Neuronal stem cell (in vitro differentiated cells): ENCODE measurements at places on chromosomes 13 and 19.
A peak's percentile ranks its signal among the peaks of the same experiment; 100 is the strongest.

- no peak for DNase-seq
Measured at GRCh38 chr13:27044837-27045570, 126.6 kb downstream of the USP12 start.

DNA sequence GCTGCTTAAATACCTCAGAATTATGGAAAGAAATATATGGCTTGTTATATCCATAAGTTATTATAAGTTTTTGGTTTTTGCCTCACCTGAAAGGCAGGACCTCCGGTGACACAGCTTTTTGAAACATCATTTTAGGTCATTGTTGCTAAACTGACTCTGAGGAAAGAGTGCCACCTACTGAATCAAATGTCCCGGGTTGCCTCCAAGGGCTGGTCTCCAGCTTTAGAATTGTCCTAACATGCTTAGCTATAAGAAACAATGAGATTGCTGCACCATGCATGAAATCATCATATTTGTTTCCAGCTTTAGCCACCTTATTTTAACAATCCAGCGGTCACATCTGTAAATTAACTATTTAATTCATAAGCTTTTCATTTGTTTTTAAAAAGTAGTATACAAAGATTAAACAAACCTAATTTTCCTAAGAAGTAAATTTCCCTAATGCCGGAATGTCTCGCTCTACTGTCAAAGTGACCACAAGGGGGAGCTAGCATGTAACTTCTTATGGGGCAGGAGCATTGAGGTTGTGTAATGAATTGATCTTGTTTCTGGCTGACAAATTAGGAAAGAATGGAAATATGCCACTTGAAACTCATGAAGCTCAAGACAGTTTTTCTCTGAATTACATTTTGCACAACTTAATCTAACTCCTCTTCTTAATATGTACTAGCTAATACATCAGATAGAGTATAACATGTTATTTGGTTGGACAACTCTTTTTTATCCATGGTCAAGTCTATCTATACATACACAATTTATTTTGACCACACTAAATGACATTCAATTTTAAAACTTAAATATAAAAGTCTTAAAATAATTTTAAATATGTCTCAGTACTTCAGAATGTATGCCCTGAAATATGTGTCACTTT is 6.7 kb upstream of the PCDH17 start:
- peak; percentile 77 for DNase-seq

DNA sequence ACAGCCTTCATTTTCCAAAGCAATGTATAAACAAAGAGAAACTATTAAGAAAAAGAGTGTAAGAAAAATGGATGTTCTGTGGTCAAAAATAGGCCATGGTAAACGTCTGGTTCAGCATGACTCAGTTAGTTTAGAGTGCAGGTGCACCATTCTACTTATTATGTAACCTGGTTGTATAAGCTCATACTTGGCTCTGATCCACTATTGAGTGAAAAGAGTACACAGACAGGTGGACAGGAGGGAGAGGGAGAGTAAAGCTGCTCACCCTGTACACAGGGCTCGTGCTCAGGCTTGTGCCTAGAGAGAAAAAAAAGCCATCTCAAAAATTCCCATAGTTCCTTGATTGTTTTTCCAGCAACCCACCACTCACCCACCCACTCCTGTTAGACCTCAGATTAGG is 85.8 kb upstream of the ZNF91 start:
- no peak for DNase-seq

- DNase-seq, result no peak
Measured at GRCh38 chr19:37979547-37980082, 72.6 kb downstream of the SIPA1L3 start.

GRCh38 chr13:48231933-48232332 is 1.1 kb upstream of the ITM2B start:
- no peak for DNase-seq

DNA sequence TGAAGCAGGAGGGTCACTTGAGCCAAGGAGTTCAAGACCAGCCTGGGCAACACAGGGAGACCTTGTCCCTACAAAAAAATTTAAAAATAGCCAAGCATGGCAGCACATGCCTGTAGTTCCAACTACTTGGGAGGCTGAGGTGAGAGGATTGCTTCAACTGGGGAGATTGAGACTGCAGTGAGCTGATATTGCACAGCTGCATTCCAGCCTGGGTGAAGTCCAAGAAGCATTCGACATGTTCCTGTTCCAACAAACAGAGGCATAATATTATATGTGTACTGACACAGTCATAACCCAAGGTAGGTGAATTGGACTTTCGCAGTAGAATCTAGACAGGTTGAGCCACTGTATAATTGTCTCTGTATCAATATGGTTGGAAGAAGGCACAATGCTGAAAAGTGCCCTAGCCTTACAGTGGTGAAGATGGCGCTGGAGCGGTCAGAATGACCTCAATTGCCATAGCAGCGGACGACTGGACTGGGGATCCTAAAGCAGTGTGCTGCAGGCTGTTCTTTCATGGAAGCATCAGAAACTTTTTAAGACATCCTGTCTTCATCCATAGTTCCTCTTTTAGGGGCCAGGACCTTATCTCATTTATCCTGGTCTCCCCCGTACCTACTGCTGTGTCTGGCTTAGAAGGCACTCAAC is 112.0 kb upstream of the CLDN10 start:
- no peak for DNase-seq

- DNase-seq, result no peak
Measured at GRCh38 chr13:69319656-69320055, 788.0 kb upstream of the ATXN8OS start.

DNA sequence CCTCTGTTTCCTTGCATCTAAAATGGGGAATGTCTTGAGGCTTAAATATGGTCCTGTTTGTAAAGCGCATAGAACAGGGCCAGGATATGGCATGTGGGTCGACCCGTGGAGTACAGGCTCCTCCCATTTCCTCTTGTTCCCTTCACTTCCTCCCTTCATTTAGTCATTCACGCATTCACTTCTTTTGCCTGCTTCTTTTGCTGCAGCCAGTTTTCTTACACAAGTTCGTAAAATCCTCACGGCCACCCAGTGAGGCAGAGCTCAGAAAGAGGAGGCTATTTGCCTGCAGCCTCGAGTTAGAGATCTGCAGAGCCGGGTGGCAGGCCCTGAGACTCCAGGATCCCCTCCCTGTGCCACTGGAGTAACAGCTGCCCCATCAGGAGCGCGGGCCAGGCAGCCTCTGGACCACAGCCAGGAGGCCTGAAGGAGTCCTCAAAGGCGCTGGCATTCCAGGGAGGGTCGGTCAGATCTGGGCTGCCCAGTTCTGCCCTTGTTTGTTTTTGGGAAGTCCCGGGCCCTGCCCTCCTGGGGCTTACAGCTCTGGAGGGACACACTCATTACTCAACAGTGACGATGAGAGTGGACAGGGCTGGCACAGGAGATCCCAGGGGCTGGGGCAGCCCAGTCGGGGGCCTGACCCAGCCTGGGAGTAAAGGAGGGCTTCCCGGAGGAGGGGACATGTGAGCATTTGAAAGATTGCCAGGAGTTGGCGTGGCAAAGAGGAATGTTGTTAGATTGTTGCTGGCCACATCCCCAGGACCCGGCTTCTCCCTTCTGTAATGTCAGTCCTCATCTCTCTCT is 4.6 kb downstream of the PPP5C start:
- no peak for DNase-seq

- DNase-seq, result no peak
Measured at GRCh38 chr13:109481040-109481439, 305.3 kb downstream of the IRS2 start.

DNA sequence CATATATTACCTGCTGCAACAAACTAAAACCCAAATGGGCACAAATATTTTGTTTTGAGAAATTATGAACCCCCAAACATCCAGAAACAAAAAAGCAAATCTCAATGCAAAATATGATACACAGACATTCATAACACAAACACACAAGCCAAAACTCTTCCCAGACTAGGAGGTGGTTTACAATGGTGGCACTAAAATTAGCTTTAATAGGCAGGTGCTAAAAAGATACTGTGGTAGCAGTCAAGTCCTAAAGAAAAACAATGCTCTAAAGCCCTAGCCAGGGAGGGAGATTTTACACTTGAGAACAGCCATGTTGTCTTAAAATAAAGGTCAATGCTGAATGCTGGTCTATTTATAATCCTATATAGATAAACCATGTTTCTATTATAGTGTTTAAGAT is 65.0 kb downstream of the DOCK9 start:
- DNase-seq, result no peak

DNA sequence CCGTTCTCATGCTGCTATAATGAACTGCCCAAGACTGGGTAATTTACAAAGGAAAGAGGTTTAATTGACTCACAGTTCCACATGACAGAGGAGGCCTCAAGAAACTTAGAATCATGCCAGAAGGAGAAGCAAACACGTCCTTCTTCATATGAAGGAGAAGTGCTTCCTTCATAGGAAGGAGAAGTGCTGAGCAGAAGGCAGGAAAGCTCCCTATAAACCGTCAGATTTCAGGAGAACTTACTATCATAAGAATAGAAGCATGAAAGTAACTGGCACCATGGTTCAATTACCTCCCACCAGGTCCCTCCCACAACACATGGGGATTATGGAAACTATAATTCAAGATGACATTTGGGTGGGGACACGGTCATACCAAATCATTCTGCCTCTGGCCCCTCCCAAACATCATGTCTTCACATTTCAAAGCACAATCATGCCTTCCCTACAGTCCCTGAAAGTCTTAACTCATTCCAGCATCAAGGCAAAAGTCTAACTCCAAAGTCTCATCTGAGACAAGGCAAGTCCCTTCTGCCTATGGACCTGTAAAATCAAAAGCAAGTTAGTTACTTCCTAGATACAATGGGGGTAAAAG is 10.6 kb downstream of the ACOD1 start:
- DNase-seq, result no peak

GRCh38 chr13:50078231-50078894 is 63.1 kb downstream of the KCNRG start:
- no peak for DNase-seq

DNA sequence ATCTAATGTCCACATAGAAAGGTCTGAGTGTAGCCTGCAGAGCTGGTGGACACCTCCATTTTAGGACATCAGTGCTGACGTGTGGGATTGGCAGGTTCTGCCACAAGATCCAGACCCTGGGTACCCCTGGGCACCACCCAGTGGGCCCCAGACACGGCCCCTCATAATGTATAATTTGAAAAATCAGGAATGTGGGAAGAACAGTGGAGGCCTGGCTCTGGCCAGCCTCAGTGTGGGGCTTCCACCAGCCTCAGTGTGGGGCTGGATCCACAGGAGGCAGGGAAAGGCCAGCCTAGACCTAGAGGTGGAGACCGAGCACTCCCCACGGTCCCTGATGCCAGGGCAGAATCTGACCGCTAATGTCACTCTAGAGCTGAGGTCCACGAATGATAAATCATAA is 150.7 kb upstream of the SOX1 start:
- no peak for DNase-seq

- DNase-seq, result no peak
Measured at GRCh38 chr19:10107817-10108367, 1.7 kb downstream of the PPAN start.

DNA sequence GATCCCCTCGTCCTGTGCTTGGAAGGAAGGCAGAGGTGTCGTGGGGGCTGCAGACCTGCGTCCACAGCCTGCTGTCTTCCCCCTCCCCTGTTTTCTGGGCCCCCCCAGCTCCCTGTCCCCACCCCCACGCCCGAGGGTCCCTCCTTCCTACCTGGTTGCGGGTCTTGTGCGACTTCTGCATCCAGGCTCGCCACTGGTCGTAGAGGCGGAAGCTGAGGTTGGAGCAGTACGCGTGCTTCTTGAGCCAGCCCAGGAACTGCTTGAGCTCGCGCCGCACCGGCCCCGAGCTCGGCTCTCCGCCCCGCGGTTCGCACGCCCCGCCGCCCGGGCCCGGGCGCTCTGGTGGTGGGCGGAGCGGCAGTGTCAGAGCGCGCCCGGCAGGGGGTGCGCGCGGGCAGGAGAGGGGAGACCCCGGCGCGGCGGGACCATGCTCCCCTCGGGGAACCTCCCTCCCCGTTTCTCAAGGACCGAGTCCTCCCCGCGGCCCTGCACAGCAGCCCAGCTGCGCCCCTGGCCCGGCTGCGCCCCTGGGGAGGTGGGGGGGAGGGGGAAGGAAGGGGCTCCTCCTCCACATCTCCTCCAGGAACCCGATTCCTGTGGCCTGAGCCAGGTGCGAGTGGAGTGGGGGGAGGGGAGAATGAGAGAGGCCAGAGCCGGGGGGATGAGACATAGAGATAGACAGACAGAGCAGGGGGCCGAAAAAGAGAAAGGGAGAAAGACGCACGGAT is 5.7 kb downstream of the REX1BD start:
- DNase-seq, result peak; percentile 82

- no peak for DNase-seq
Measured at GRCh38 chr19:39953915-39954314, 17.1 kb upstream of the PSMC4 start.

DNA sequence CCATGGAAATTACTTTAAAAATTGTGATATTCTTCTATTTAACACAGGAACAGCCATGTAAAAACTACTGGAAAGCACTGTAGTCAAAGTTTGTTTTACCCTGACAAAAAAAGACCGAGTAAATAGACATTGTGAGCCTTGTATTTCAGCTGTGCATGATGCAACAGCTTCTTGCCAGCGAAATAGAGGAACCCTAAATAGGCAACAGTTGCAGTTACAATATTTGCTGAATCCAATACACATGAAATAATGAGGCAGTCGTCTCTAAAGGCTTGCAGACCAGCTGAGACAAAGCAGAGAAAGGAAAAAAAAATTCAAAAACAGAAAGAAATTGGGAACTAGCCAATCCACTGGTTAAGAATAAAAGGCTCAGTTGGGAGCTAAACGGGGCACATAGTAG is 1001.1 kb downstream of the OLFM4 start:
- no peak for DNase-seq

- no peak for DNase-seq
Measured at GRCh38 chr13:100528820-100529219, 59.8 kb downstream of the GGACT start.

GRCh38 chr13:40629678-40630384 is 36.6 kb downstream of the FOXO1 start:
- no peak for DNase-seq

- no peak for DNase-seq
Measured at GRCh38 chr19:3463714-3464586, 16.4 kb downstream of the SMIM24 start.

- no peak for DNase-seq
Measured at GRCh38 chr19:17389957-17390664, 3.9 kb downstream of the CCDC194 start.

- no peak for DNase-seq
Measured at GRCh38 chr13:48993150-48993549, 17.4 kb downstream of the FNDC3A start.

GRCh38 chr19:6209233-6209632 is 70.5 kb downstream of the MLLT1 start:
- DNase-seq, result no peak
